CD8-positive, alpha-beta memory T cell (primary cell): ENCODE measurements at places on chromosomes 7 and 10. TPM values are rescaled to one million over a fixed set of nuclear protein-coding genes. Genes with fewer than 3 reads are reported as not detected.

Gene DLX6
- not detected for total RNA-seq

DNA sequence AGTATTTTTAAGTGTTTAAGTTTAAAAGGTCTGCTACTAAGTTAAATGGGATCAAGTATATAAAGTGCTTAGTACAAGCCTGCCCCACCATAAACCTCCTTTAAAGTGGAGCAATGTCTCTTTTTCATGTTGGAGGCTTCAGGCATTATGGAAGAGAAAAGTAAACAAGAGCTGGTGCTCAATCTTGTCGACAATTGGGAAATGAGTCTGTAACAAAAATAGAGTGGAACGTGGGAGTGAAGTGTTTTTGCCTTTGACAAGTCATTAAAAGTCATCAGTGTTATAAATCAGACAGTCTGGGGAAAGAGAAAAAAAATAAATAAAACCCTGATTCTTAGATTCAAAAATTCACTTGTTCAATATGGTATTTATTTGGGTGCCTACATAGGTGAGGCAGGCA is 44.7 kb downstream of the DNAJC12 start:
- no peak for DNase-seq

GRCh38 chr7:90487808-90488207 is 18.4 kb downstream of the PTTG1IP2 start:
- no peak for DNase-seq

- DNase-seq, result no peak
Observed at GRCh38 chr7:2713978-2714377, 26.0 kb downstream of the AMZ1 start.

Gene GNAT3
- total RNA-seq, result not detected

GRCh38 chr10:34222359-34222758 is 592.7 kb downstream of the PARD3 start:
- no peak for DNase-seq

- DNase-seq, result no peak
Observed at GRCh38 chr7:106065575-106066500, 46.3 kb downstream of the SYPL1 start.

Gene SEMA3D
- total RNA-seq, result not detected

Gene CYP2E1
- total RNA-seq, result 0.40 TPM

Gene PRKCQ
- total RNA-seq, result 44.1 TPM

DNA sequence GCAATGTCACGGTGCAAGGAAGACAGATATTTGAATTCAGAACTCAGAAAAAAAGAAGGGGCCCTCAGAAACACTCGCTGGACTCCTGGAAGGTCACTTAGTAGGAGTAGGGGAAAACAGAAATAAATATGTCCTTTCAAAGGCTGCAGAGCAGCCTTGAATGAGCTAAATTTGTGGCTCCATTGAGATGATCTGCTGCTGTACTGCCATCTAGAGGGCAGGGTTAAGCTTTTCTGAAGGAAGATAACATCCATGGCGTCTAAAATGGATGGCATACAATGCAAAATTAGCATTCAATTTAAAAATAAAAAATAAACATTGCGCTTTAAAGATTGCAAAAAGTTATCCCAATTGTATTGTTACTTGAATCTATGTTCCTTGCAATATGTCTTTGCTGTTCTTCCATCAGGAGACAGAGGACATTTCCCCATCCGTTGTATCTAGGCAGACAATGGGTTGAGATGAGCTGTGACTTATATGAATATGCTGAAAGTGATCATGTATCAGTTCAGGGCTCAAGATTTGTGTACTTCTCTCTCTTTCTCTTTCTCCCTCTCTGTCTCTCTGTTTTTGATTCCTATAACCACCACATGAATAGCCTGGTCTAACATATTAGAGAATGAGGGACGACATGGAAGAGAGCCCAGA is 642.2 kb downstream of the SH2D4B start:
- DNase-seq, result no peak

DNA sequence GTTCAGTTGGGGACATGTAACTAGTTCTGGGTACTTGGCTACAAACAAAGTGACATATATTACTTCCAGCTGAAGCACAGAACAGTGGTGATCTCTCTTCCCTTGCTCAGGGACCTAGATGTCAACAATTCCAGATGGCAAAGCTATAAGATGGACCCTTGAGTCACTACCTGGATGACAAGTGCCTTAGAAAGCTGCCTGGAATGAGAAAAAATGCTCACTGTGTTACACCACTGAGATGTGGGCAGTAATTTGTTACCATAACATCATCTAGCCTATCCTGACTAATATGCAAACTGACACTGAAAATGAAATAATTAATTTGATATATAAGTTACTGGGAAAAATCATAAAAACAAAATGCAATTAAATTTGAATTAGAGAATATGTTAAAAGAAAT is 16.4 kb upstream of the CTTNBP2 start:
- DNase-seq, result no peak

- DNase-seq, result peak; percentile 30
Observed at GRCh38 chr7:26376175-26376917, 84.7 kb downstream of the SNX10 start.

- no peak for DNase-seq
Observed at GRCh38 chr10:29001801-29002200, 287.1 kb upstream of the LYZL1 start.

Gene CYP2C8
- 0.11 TPM for total RNA-seq

Gene C7orf33
- not detected for total RNA-seq

DNA sequence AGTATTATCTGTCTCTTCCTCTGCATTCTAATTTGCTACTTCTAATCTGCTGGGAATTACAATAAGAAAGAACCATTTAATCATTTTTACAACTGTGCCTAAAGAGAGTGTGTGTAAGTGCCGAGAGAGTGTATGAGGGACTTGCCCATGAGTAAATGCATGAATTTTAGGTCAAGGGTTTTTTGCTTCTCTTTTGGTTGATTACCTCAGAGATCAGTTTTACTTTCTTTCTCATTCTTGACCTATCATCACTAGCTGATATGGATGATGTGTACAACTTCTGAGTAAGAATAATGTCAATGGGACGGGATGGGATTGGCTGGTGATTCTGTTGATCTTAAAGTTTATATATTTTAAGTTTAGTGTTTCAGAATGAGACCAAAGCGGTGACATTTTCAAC is 47.8 kb downstream of the IKZF1 start:
- DNase-seq, result peak; percentile 77

Gene AKR1C4
- not detected for total RNA-seq

GRCh38 chr7:45230083-45230482 is 72.5 kb downstream of the RAMP3 start:
- DNase-seq, result no peak

DNA sequence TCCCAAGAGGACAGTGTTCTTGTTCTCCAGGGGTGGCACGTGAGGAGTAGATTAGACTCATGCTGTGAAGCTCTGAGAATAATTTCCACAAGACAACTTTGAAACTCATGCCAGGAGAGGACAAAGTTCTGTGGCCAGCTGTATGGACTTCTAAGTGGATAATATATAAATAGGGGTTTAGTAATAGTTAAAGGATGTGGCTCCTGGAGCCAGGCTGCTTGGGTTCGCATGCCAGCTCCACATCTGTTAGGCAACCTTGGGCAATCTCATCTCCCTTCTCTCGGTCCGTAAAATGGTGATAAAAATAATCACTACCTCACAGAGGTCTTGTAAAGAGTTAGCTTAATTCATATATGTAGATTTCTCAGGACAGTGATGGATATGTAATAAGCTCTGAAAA is 35.8 kb downstream of the ACSL5 start:
- no peak for DNase-seq

Gene PNLIP
- total RNA-seq, result not detected

Gene FAM25A
- not detected for total RNA-seq

DNA sequence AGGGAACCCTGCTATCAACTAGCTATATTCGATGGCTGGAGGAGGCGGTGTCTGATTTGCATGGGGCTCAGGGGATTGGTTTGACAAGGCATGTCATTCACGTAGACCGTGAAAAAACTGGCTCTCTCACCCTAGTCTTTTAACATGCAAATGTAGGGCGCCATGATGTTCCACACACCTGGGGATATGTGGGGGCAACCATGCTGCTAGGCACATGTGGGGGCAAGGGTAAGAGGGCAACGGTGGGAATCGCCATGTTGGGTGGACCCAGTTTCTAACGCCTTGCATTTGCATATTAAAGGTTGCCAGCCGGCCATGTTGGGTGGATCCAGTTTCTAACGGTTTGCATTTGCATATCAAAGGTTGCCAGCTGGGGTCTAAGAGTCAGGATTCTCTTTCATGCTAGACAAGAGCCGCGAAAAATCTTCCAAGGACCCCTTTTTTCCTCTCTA is 419.2 kb upstream of the NFE2L3 start:
- DNase-seq, result no peak

Gene HMX2
- not detected for total RNA-seq

Gene CYP3A5
- not detected for total RNA-seq

DNA sequence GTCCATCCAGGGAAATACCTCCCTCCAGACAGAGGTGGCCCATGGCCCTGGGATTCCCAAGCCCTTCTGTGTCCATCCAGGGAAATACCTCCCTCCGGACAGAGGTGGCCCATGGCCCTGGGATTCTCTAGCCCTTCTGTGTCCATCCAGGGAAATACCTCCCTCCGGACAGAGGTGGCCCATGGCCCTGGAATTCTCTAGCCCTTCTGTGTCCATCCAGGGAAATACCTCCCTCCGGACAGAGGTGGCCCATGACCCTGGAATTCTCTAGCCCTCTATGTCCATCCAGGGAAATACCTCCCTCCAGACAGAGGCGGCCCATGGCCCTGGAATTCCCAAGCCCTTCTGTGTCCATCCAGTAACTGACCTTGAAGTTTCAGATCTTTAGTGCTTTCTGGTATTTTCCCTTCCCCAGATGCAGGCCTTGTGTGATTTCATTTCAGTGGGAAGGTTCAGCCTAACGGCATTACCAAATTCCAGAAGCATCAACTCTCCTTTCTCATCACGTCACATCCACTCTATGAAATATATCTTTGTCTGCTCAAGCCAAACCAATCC is 28.8 kb upstream of the DIP2C start:
- DNase-seq, result no peak

Gene DYNC1I1
- not detected for total RNA-seq

GRCh38 chr10:4758256-4758655 is 67.8 kb upstream of the AKR1E2 start:
- DNase-seq, result no peak

DNA sequence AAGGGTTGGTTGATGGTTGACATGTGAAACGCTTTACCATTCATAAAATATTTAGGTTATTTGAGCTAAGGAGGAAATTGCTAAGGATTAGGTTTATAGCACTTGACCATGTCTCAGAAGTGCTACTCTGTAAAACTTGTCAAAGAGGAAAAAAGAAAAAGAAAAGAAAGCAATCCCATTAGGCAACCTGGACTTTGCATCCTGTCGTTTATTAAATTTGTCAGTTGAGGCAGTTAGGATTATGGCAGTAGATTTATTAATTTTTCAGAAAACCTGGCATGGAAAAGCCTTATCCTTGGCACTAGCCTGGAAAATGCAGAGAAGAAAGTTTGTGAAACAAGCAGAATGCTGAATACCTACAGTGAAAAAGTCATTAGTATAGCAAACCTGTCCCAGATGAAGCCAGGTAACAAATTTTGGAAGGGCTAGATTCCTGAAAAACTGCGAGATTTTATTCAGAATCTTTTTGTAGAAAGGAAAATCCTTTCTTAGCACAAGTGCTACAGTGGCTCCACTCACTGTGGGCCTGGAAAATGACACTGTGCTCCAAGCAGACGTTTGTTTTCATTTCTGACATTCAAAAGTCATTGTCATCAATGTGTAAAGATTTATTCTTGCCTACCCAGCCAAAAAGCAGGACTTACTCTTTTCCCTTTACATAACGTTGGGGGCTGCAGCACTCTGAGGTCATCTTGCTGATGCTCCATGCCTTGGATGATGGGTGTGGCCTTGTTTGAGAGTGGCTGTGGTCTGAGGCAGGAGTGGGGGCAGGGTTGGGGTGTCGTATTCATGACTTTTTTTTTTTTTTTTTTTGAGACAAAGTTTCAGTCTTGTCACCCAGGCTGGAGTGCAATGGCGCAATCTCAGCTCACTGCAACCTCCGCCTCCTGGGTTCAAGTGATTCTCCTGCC is 664.9 kb downstream of the SUGCT start:
- no peak for DNase-seq

- DNase-seq, result no peak
Observed at GRCh38 chr7:45985902-45986301, 64.8 kb upstream of the IGFBP3 start.

DNA sequence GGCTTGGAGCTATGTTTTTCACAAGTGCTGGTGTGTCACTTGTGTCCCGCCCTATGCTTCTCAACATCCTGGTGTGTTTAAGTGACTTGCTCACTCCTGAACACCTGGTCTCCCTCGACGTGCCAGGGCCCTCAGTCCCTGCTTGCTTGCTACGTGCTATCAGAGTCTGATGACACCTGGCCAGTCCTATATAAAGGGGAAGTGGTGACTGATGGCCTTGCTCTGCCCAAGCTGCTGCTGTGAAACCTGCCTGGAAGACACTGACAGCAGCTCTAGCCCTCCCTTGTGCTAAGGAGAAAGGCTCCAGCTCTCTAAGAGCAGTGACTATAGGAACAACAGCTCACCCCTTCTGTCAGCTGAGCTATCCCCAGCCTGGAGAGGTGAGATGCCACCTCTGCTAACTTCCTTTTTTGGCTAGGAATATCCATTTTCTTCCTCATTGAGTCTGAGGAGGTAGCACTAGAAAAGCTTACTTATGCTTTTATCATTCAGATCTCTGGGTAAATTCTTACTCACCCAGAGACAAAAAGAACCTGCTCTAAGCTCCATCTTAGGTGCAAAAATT is 77.2 kb upstream of the PLXNA4 start:
- no peak for DNase-seq

Gene FFAR4
- not detected for total RNA-seq

Gene GPR158
- total RNA-seq, result not detected
